ENCODE measurements at places on chromosomes 5 and 9.

- DNase-seq, result no peak
Measured at GRCh38 chr5:157718519-157718918, 12.7 kb upstream of the THG1L start.

DNA sequence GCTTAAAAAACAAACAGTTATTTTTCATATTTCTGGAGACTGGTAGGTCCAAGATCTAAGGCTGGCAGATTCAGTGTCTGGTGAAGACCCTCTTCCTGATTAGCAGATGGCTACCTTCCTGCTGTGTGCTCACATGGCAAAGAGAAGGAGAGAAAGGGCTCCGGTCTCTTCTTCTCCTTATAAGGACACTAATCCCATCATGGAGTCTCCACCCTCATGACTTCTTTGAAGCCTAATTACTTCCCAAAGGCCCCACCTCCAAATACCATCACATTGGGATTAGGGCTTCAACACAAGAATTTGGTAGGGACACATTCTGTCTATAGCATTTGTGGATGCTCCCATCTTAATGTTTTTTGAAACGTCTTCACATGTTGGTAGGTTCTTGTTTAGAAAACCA, 391.1 kb downstream of the TMEM161B start:
- DNase-seq, result no peak

DNA sequence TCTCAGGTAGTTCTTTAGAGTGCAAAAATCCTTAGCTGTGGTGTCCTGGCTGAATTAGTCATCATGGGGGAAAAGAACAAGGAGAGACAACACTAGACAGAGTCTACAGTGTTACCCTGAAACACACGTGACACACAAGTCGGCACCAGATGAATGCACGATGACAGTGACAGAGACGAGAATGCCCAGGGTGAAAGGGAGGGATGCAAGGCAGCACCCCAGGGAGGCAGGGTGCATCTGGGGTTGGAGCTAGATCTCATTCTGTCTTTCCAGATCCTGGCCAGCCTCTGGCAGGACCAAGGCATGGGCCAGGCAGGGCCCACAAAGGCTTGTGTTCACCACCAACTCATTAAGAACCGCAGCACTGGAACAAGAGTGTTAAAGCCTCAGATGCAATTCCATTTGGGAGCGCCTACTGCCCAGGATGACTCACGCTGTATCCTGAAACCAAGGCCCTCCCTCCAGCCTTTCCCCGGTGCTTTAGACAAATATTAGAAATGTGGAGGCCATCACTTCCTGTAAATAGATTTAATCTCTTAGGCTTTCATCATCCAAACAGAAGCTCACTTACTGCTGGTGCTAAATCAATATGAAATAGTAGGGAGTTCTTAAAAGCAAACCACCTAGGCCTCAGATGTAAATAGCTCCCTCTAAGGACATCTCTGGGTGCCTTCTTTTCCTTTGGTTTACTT, 56.1 kb downstream of the IRX2 start:
- DNase-seq, result no peak

GRCh38 chr5:62465985-62466925, 53.7 kb downstream of the IPO11 start:
- DNase-seq, result no peak

DNA sequence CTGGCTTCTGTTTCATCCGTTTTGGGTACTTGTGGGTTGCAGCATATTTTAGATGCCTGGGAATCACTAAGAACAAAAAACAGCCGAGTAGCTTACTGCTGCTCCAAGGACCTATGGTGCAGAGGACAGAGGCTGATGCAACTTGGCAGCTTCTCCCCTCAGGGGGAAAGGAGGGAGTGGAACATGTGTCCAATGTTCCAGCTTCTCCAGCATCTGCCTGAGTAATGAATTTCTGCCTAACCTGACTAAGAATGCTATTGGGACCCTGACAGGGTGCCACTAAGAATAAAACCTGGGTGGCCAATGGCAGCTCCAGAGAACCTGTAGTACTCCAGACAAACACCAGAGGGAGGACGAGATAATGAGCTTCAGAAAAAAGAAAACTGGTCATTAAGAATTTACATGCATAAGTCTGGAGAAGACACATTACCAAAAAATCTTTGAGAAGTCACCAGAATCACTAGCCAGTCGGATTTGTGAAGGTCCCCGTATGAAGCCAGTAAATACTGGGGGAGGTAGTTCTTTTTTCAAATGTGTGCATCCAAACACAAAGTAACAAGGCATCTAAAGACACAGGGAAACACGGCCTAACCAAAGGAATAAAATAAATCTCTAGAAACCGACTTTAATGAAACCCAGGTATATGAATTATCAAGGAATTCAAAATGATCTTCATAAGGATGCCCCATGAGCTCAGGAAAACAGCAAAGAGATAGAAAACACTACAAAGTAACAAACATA, 293.5 kb downstream of the HINT1 start:
- no peak for DNase-seq

- no peak for DNase-seq
Measured at GRCh38 chr5:31148959-31149475, 44.5 kb upstream of the CDH6 start.

GRCh38 chr5:154446195-154447088, 645 bp downstream of the SAP30L start:
- no peak for DNase-seq

DNA sequence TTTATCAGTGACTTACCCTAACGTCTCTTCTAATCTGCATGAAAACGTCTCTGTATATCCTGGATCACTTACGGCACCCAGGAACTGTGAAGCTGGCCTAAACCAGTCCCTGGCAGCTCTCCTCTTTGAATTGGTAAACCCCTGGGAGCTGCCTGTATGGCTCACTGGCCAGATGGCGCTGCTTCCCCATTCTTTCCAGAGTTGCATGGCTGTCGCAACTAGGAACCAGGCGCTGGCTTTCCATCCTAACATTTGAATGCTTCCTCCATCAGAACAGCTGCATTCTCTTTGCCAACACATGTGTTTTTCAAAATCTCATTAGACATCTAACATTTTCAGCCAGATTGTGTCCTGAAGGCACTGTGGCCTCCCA, 8.0 kb upstream of the PCA3 start:
- peak; percentile 84 for DNase-seq

- DNase-seq, result no peak
Measured at GRCh38 chr9:120362446-120362845, 217.5 kb downstream of the CDK5RAP2 start.

DNA sequence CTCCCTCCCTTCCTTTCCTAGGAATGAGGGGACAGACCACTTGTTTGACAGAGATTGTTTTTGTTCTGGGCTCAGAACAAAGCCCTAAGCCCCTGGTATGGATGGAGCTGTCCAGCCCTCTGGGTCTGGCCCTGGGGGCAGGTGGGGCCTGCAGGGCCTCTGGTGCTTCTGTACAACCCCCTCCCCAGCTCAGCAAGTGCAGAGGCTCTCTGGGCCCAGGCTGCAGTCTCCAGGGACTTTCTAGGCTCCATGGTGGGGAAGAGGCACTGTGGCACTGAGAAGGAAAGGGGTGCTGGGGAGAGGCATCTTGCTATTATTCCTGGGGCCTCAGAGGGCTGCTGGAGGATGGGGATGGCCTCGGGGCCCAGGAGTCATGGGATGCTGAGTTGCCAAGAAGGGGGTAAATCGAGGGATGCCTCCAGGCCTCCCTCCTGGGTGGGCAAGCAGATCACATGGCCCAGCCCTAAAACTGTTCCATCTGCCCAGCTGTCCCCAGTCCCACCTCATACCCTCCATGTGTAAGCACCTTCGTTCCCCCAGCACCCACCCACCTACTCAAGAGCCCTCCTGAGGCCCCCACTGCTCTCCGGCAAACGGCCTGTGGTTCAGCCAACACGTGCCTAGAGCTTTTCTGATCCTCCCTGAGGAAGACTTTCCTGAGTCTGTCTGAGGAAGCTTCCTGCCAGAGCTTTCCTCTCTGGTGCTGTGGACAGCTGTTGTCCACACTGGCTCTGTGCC, 225.7 kb downstream of the CACNA1B start:
- no peak for DNase-seq

DNA sequence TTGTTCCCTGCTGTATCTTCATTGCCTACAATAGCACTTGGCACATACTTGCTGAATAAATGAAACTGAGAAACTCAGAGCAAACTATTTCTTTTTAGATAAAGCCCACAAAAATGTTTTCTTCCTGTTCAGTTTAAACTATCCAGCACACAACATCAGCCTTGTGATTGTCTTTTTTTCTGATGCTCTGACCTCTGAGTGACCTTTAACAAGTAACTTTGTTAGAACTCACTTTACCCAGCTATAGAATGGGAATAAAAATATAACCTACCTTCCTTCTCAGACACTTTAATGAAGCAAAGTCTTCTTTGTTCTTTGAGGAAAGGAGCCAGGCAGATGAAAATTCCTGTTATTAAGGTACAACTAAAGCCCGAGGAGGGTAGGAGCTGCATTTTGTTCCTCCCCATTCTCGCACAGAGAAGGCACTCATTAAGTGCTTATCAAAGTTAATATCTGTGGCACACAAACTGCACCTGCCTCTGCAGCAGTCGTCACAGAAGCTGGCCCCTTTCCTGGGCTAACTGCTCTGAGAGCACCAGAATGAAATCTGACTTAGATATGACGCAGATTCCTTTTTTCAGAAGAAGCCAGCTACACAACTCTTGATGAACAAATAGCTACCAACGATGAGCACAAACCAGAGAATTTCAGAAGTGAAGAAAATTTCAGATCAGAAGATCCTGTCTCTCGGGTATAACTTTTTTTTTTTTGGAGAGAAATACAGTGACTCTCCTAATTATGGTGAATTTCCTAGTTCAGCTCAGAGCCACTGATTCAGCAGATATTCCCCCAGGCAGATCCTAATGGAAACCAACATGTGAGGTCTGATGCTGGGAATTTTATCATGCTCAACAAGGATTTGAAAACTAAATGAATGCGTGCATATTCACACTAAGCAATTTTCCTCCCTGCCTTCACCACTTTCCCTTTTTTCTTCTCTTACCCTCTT, 31.0 kb upstream of the NR3C1 start:
- no peak for DNase-seq

DNA sequence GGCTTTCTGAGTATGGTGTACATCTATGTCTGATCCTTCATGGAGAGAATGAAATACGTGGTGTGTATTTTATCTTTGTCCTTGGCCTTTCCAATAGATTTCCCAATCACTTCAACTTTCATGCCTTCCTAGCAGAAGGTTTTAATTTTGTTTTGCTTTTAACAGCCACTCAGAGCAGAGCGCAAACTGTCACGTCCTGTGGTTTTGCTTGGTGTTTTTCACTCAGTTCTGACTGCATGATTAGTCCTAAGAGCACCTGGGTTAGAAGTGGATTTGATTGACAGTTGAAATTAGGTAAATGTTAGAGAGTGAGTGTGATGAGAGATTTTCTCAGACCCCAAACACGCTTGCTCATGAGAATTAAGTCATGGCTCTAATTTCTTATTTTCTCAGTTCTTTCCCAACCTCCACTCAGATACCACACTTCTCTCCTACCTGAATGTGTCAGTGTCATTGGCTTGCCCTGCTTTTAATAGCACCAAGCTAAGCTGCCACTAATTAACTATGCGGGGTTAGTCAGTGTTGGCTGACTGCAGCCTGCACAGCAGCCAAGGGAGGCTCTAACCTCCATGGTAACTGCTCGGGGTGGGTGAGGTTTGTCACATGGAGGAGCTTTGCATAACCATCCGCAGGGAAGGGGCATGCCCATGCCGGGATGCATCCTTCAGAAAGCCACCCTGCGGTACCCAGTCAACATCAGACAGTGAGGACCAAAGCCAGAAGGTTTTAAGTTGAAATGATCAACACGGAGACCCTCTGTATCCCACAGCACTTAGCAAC, 173.4 kb downstream of the NR3C1 start:
- no peak for DNase-seq

DNA sequence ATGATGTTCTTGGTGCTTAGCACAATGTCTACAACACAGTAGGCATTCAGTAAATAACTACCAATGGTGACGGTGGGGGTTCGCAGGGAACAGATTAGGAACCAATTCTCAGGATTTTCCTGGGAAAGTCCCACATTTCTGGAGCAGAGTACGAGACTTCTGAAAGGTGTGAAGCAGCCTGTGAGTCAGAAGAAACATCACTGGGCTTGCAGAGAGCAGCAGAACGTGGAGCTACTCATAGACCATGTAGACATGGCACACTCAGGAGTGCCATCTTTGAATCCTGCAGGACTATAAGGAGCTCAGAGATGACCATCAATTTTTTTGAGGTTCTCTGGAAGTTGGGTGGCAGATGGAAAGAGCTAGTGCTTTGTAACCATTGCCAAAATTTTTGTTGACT, 106.6 kb upstream of the ANKRD55 start:
- no peak for DNase-seq

- no peak for DNase-seq
Measured at GRCh38 chr9:88753691-88754367, 218.9 kb downstream of the NXNL2 start.

DNA sequence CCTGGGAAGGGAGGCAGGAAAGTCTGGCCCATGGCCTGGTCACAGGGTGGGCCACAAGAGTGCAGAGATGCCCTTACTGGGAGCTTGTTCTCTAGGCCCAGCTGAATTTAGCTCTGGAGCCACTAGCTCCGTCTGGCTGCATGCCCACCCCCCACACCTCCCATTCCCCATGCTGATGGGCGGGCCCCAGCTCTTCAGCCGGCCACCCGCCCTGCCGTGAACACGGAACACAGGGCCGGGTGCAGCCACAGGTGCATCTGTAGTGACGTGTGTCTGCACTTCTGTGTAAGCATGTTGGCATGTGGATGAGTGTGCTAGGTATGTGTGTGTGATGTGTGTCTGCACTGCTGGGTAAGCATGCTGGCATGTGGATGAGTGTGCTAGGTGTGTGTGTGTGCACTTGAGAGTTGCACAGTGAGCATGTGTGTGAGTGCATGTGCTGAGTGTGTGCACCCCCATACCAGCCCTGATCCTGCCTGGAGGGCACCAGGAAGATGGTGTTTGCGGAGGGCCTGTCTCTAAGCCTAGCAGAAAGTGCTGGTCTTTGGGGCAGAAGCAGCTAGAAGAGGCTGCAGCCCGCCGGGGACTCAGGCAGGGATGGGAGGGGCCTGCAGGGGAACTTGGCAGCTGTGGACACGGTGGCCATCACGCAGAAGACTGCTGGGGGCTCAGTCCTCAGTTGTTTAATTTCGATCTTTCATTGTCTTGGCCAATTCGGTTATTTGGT, 136.4 kb downstream of the CACNA1B start:
- DNase-seq, result no peak

GRCh38 chr5:95053253-95053652, 231.6 kb downstream of the MCTP1 start:
- no peak for DNase-seq

DNA sequence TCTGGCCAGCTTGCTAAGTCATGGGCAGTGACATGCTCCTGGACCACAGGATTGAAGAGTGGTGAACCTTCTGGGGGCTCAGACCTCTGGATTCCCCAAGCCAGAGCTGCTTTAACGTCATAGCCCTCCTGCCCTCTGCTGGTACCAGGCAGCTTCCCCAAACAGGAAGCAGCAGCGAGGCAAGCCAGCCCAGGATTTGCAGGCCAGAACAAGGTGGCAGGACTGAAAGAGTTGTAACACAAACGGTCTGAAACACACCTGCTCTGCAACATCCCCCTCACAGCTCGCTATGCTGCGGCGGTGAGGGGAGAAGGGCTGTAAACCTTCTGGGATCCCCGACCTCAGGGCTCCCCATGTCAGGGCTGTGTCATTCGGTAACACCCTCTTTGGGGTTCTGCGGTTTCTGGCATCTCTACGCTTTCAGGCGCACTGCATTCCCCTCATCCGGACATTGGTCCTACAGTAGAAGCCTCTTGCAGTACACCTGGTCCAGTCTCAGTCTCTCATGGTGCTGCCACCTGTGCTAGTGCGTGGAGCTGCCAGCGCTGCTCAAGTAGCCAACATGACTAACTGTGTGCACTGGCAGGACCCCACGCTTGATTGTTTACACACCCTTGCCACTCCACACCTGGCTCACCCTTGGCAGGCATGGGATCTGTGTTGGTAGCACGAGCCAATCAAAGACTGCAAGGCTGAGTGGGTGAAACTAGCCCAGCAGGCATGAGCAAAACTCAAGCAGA, 893.3 kb downstream of the PTPRD start:
- no peak for DNase-seq

Data from NCI-H1930 (cell line).